ENCODE measurements at places on chromosomes 1 and 21. TPM values are rescaled to one million over a fixed set of nuclear protein-coding genes. Genes with fewer than 3 reads are reported as not detected.

Gene FAM151A
- total RNA-seq = 0.33 TPM

DNA sequence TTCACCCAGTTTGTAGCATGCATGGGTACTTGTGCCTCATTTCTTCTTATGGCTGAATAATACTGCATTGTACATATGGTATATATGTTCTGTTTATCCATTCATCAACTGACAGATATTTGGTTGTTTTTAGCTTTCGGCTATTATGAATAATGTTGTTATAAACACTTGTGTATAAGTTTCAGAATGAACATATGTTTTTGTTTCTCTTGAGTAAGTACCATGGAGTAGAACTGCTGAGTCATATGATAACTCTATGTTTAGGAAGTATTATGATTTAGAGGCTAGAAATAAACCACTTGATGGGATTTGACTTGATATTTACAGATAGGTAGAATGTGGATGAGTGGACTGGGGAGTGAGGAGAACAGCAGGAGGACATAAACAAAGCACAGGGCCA is 48.6 kb downstream of the WNT2B start:
- DNase-seq = no peak

GRCh38 chr1:78289603-78290002 is 201.2 kb upstream of the PTGFR start:
- no peak for DNase-seq

DNA sequence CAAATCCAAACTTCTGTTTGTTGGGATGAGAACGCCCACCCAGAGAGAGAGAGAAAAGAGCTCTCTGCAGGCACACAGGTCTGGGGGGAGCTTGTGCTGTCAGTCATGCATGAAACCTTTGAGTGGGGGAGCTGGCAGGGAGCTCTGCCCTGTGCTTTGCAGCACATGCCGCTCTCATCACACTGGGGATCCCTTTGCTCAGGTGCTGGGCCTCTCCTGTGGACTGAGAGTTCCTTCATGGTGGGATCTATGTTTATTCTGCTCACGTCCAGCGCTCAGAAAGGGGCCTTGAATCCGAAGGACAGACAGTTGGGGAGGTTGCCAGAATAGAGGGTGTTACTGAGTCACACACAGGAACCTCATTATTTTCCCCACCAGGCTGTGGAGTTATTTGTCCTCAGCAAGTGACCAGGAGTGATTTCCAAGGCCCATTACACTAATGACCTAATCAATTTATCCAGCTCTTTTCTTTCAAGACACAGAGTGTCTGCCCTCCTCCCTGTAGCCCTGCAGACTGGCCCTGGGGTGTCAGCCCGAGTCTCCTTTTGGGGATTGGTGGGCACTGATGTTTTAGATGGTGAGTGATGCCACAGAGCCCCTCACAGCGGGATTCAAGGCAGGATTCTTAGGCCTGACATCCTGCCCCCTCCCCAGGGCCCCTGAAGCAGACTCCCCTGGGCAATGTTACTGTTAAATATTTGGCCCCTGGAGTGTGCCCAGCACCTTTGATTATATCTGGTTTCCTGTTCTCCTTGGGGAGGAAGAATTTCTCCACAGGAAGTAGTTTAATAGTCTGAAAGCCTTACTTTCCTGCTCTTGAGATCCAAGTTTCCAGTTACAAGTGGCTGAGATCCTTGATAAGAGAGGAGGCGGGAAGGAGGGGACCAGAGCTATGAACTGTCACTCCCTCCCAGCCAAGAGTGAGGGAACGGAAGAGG is 22.3 kb downstream of the MYBPH start:
- DNase-seq = no peak

- DNase-seq = no peak
Observed at GRCh38 chr1:68321084-68321685, 88.9 kb upstream of the WLS start.

DNA sequence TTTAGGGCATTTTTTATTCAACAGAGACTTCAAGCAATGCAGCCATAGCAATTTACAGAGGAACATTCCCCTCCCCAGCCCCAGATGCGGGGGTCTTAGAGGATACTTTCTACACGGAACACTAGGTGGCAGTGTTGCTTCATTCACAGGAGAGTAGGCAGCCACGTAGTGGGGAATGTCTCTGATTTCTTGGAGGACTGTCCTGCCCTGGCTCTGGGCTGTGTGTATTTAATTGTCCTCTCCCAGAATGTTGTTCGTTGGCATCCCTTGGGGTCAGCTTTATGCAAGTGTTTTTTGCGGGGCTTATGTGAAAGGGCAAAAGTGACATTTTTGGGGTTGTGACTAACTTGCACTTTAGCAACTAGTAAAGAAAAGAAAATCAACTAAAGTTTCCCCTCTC is 96.9 kb downstream of the PAPPA2 start:
- DNase-seq = no peak
